ENCODE measurements at places on chromosomes 16 and 17.
A peak's percentile ranks its signal among the peaks of the same experiment; 100 is the strongest.

DNA sequence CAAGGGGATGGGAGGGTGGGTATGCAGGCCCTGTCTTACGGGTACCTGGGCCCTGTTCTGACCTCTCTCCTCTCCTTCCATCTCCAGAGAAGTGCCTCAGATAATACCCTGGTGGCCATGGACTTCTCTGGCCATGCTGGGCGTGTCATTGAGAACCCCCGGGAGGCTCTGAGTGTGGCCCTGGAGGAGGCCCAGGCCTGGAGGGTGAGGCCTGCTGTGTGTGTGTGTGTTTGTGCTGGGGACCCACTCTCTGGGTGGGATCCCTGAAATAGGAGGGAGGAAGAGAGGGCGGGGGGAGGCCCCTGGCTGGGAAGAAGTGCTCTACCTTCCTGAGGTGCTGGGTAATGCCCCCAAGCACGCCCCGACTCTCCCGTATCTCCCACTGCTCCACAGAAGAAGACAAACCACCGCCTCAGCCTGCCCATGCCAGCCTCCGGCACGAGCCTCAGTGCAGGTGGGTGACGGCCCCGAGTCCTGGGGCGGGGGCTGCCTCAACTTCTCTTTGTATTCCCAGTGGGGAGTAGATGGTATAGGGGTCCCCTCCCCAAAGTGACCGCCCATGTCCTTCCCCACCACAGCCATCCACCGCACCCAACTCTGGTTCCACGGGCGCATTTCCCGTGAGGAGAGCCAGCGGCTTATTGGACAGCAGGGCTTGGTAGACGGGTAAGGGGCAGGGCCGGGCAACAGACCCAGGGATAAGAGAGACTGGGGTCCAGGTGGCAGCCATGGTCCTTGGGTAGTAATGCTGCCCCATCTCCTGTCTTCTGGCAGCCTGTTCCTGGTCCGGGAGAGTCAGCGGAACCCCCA is 7.8 kb downstream of the GRB7 start:
- DNase-seq: no peak

- no peak for DNase-seq
Observed at GRCh38 chr17:41986634-41987033, 20.0 kb downstream of the CNP start.

DNA sequence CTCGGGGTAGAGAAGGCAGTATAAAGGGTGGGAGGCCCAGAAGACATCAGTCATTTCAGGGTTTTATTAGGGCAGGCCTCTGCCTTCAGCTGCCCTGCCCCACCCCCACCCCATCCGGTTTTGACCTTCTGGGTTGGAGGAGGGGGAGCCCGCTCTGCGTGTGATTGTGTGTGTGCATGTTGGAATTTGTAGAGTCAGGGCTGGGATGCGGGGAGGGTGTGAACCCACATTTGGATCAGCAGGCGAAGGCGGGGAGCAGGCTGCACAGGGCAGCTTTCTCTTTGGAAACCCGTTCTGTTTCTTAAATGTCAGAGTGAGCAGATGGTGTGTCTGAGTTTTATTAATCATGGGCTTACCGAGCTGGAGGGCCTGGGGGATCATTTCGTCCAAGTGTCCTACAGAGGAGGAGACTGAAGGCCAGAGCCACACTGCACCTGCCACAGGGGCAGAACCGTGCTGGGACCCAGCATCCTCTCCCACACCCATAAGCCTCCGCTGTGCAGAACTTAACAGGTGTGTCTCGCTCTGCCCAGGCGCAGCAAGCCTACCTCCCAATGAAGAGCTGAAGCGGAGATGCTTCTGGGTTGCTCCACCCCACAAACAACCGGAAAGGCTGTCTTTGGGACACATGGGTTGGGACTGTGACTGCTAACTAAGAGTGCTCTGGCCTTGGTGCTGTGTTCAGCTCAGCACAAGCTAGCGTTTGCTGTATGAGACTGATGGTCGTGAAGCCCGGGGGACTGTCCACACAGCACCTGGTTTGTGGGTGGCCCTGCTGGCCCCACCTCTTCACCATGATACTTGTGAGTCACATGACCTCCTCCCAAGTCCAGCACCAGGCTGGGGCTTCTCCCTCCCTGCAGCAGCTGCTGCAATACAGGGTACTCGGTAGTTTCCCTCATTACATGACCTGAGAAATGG is 70.9 kb upstream of the GSE1 start:
- peak; percentile 72 for DNase-seq

- no peak for DNase-seq
Observed at GRCh38 chr16:4588386-4588785, 26.3 kb downstream of the UBALD1 start.

DNA sequence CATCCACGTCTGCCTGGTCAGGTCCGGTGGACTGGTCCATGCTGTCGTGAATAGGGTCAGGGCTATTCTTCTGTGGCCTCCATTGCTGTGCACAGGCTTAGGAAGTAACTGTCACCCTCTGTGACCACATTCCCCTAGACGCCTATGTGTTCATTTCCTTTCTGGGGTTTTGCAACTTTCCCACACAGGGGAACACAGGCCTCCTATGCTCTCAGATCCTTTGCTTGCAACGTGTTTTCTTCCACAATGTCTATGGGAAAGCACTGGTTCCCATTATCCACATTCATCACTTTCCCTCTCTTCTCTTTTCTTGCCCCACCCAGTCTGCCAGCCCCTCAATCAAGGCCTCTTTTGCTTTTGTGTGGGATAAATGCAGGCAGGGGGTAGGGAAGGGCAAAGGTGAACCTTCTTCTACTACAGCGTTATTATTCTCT is 43.2 kb upstream of the DNAJA2 start:
- DNase-seq: no peak

GRCh38 chr17:8192070-8192815 is 2.3 kb upstream of the BORCS6 start:
- DNase-seq: peak; percentile 98

DNA sequence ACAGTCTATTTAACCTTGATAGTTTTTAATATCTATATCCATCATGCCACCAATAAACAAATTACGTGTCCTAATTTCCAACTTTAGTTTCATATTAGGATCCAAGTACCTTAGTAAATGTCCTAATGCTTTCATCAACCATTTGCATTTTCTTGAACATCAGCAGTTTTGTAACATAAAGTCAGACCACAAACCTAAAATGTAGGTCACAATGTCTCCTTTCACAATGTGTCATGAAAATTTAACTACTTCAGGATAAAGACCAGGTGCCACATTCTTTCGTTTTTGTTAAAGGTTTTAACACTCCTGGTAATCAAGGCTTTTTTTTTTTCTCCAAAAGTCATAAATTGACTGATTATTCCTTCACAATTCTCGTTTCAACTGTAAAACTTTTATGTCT is 310.7 kb upstream of the PMFBP1 start:
- DNase-seq: no peak

DNA sequence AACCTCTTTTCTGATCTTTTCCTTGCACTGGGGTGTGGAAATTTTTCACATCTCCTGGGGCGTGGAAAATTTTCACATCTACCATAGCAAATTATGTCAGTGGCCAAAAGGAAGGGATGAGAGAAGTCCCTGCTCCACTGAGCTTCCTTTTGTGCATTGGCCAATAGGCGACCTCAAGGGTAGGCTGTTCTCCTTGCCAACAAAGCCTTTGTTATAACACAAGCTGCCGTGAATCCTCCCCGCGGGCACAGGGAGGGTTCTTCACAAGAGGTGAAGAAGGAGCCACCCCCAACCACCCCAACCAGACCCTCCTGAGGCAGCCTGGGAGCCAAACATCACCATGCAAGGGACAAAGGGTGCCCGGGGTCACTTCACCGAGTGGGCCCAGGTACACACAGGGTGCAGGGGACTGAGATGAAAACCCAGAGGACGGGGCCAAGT is 6.5 kb downstream of the SLC5A11 start:
- peak; percentile 8 for DNase-seq

- DNase-seq: no peak
Observed at GRCh38 chr16:66193543-66194229, 172.8 kb upstream of the CDH5 start.

GRCh38 chr16:3187798-3188674 is at the start of gene OR1F1:
OR1F1 (plus strand) TSS chr16:3188204.
- DNase-seq: peak; percentile 78

DNA sequence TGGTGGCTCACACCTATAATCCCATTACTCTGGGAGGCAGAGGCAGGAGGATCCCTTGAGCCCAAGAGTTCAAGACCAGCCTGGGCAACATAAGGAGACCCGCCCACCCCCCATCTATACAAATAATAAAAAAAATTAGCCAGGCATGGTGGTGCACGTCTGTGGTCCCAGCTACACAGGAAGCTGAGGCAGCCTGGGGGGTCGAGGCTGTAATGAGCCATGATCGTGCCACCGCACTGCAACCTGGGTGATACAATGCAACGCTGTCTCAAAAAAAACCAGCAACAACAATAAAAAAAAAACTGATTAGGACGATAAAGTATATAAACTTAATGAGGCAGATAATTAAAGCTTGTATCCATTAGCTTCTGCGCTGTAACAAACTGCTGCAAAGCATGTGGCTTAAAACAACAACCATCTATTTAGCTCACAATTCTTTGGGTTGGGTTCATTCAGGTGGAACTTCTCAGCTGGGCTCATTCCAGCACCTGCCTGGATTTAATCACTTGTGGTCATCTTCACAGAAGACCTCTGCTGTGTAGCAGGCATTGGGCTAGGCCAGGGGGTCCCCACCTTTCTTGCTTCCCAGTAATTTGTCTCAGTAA is 45.8 kb downstream of the LCMT1 start:
- no peak for DNase-seq

- no peak for DNase-seq
Observed at GRCh38 chr17:72481572-72481971, 360.8 kb downstream of the SOX9 start.

GRCh38 chr17:10836966-10837590 is 809 bp downstream of the PIRT start:
- DNase-seq: no peak

DNA sequence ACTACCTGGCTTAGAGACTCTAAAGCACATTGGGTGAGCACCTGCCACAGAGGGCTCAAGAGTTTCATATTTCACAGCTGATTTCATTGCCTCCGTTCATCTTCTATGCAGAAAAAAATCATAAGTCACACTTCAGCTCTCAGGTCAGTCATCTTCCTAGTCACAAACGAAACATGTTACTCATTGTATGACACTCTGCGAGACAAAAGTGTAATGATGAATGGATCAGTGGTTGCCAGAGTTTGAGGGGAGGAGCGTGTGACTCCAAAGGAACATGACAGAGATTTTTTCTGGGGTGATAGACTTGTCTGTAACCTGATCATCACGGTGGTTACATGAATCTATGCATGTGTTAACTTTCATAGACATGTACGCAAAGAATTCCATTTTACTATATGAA is 195.2 kb upstream of the CNTNAP4 start:
- DNase-seq: no peak

GRCh38 chr17:34556931-34557330 is 22.5 kb upstream of the TMEM132E start:
- DNase-seq: peak; percentile 42

GRCh38 chr17:72336026-72336803 is 215.4 kb downstream of the SOX9 start:
- DNase-seq: peak; percentile 63

DNA sequence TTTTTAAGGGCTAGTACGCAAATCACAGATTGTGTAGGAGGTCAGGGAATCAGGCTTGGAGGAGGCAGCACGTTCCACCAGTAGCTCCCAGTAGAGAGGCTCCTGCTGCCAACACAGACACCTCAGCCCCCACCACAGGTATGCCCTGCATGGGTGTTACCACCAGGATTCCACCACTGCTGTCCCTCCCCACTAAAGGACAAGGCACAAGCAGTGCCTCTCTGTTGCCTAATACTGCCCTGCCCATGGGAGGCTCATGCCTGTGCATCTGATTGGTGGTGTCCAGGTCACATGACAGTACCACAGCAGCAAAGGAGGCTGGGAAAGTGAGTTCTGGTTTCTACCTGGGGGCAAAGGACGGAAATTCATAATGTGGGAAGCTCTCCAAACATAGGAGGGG is 33.6 kb upstream of the CACNG4 start:
- DNase-seq: no peak

DNA sequence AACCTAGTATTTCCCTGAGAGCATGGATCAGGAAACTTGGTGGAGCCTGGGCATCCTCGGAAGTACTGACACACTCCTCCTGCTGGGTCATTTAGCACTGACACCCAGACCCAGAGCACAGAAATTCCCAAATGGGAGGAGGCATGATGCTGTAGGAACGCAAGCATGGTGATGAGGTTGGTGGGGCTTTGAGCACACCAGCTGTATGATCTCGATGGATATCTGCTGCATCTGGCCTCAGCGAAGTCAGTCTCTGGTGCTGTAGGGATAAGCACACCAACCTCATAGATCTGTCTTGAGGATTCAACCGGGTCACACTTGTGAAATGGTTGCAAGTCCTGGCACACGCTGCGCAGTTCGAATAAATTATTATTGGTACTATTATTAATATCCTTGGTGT is 52.5 kb downstream of the SHISA6 start:
- DNase-seq: no peak

GRCh38 chr16:73064212-73064993 is 16.5 kb upstream of the ZFHX3 start:
- no peak for DNase-seq

DNA sequence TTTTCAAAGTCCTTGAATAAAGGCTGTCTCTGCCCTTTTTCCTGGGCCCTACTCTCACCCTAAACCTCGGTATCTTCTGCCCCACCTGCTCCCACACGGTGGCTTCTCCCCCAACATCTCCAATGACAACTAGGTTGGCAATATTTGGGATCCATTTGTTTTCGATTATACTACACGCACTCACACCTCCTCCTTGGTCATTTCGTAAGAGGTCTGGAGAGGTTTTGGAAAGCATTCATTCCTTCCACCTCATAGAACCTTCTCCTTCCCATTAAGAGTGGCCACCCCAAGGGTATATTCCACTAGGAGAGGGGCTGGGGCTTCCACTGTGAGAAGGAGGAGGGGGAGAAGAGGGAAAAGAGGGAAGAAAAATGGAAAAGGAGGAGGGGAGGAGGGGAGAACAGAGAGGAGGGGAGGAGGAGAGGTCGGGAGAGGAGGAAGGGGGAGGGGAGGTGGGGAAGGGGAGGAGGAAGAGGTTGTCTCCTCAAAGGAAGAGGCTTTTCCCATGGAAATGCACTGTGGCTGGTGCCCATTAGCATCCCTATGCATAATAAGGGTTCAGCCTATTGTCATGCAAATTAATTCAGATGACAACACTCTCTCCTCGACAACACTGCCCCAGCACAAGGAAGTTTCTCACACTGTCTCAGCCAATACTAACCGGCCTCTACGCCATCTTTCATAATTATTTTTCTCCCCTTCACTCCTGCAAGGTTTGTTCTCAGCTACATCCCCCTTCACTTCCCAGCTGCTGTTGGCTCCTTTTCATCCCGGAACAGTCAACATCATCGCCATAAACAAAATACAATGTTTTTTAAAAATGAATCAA is 30.0 kb downstream of the SOX9 start:
- DNase-seq: peak; percentile 78

DNA sequence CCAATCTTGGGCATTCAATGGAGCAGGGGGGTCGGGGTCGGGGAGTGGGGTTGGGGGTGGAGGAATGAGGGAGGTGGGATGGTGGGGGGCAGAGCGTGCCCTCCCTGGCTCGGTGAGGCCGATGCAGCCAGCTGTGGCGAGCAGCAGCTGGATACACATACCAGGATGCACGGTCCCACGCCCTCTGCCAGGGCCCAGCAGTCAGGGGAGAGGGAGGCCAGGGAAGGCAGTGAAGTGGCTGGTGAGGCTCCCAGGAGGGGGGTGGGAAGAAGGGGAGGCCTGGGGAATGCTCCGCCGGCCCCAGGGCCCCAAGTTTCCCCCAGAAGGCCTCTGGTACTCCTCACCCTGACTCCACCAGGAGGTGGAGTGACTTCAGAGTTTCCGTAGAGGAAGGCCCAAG is 77.6 kb upstream of the LHX1 start:
- DNase-seq: no peak

- peak; percentile 70 for DNase-seq
Observed at GRCh38 chr17:44916781-44917241, 1.5 kb upstream of the GFAP start.

- no peak for DNase-seq
Observed at GRCh38 chr16:5903153-5903552, 805.6 kb upstream of the EEF2KMT start.
